ENCODE measurements at places on chromosomes 11 and 22.

GRCh38 chr22:22478470-22478869, 30.1 kb downstream of the ZNF280B start:
- no peak for DNase-seq

- DNase-seq, result no peak
Observed at GRCh38 chr11:94694309-94695060, 73.7 kb upstream of the AMOTL1 start.

DNA sequence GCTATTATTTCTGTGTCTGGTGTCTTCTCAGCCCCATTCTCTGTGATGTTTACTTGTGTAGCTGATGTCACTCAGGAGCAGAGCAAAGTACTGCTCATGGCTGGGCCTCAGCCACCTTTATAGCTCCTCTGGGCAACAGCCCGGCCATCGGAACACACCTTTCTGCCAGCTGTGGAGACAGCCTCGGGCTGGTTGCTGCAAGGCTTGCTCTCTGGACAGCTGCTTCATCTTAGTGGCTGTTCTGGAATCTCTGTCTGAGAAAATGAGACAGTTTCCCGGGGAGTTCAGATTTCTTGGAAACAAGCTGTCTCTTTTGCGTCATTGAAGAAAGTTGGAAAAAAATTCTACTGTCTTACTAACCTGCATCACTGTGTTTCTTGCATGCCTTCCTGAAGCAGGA, 20.0 kb downstream of the THY1 start:
- DNase-seq, result no peak

DNA sequence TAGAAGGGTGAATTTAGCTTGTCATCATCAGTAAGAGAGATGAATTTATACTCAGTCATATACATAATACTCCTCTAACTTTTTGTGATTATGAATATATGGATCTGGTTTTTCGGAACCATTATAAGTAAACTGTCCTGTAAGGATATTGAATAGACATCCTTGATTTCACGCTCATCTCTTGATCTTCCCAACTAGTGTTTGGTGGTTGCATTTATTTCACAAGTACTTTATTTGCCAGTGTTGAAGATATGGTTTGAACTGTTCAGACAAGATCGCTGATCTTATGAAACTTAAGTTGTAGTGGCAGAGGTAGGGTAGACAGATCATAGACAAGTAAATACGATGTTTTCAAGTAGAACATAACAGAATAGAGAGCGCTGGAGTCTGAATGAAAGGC, 3.0 kb downstream of the FBXO7 start:
- no peak for DNase-seq

GRCh38 chr11:77086521-77087472, 15.8 kb upstream of the OMP start:
- no peak for DNase-seq

- no peak for DNase-seq
Observed at GRCh38 chr22:49546811-49547585, 280.7 kb downstream of the BRD1 start.

- no peak for DNase-seq
Observed at GRCh38 chr11:75352588-75353206, 1.2 kb upstream of the ARRB1 start.

DNA sequence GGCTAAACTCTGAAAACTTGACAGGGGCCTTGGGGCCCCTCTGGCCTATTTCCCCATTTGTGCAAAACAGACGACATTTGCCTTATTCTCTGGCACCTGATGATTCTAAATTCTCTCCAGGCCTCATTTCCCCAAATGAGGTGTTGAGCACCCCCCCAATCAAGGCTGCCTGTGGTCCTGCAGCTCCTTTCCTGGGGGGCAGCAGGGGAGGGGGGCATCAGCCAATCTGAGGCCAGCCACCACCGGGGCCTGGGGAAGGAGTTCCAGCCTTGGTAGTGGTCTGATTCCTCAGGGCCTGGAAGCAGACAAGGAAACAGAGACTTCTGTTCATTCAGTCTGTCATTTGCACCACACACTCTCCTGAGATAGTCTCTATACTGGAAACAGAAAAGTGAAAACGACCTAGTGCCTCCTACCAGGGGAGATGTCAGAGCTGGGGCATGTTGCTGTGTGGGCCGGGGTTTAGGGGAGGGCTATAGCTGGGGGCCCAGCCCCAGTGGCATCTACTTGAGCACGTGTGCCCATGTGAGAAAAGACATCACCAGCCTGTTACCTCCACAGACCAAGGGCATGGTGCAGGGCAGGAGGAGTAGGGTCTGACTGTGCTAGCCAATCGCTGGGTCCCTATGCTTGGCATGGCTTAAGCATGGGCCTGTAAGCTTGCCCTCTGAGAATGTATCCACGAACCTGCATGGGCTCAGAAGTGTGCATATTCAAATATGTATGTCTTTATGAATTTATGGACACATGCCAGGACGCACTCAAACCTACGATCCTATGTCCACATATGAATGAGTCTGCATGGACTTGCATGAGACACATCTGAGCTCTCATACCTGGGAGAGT, 1.8 kb upstream of the TPBGL start:
- DNase-seq, result no peak

DNA sequence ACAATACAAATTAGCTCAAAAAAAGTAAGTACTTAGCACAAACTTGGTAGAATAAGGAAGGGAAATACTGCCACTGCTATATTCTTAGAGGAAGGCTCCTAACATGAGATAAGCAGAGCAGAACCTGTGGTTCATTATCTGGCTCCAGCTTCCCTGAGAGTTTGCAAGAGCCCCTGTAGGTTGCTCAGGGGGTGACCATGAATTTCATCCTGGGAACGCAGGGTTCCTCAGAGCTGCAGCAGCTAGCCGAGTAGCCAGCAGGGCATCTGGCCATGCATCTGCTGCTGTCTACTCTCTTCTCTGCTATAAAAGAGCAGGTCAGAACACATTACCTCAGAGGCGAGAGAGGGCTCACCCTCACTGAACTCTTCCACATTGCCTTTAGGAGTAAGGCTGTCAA, 67.3 kb downstream of the TRPC6 start:
- no peak for DNase-seq

GRCh38 chr11:8610532-8611116, 16.6 kb upstream of the STK33 start:
- no peak for DNase-seq

DNA sequence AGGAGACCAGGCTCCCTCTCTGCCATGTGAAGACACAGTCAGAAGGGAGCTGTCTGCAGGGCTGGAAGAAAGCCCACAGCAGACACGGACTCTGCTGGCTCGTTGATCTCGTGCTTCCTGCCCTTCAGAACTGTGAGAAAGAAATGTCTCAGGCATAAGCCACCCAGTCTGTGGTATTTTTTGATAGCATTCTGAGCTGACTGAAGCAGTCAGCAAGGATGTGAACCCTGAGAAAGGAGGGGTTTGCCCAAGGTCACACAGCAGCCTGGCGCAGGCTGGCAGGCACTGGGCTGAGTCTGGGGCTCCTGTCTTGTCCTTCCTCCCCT, 255.1 kb upstream of the B3GAT1 start:
- no peak for DNase-seq

DNA sequence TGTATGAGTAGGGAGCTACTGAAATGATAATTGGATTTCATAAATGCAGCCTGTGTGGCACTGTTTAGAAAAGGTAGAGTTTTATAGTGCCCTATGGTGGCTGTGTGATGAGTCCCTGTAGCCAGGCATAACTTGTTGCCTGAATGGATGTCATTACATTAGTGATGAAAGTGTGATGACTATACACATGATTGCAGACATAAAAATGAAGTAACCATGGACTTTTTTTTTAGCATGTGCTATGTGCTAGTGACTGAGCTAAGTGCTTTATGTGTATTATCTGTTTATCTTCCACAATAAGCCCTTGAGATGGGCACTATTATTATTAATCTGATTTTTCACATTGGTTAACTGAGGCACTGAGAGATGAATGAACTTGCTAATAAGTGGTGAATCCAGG, 13.5 kb upstream of the GRAMD1B start:
- DNase-seq, result no peak

All from stimulated activated CD8-positive, alpha-beta memory T cell treated with anti-CD3 and anti-CD28 coated beads, Interleukin-7, amount 100 ng/mL, for 4 hours (primary cell).